ENCODE measurements at places on chromosomes 12 and 14.

GRCh38 chr12:46024099-46024498 is 33.7 kb upstream of the SCAF11 start:
- no peak for DNase-seq

DNA sequence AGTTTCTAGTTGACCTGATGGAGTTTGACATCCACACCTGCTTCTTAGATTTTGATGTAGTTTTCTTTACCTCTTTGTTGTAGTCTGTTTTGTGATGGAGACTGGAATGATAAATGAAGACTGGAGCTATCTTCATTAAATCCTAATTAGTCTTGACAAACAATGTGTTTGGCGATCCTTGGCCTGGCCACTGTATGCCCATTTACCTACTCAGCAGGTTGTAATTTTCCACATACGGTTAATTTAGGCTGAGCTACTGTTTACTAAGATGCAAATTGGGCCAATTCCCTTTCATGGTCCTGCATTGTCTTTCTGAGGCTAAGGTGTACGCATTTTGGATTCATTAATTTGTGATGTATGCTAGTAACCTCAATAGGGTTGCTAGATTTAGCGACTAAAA is at the start of gene TAS2R7:
TSS of gene TAS2R7 (minus strand) at position 41 of the 400 bp plus-strand sequence. CDS start 57 bp downstream, outside the sequence.
- no peak for DNase-seq

- DNase-seq: no peak
These were observed 18.9 kb downstream of the PLEKHG7 start for GRCh38 chr12:92721656-92722055.

GRCh38 chr12:90058704-90059103 is 350.1 kb upstream of the ATP2B1 start:
- DNase-seq: peak; percentile 79

DNA sequence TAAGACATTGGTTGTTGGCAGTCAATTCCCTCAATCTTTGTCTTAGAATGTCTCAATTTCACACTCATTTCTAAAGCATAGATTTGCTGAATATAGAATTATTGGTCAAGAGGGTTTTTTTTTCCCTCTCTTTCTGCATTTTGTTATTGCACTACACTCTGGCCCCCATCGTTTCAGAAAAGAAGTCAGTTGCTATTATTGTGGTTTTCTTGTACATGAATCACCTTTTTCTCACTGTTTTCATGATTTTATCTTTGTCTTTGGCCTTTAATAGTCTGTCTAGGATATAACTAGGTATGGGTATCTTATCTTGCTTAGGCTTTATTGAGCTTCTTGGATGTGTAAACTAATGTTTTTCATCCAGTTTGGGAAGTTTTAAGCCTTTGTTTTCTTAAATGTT is 194.3 kb upstream of the DAAM1 start:
- DNase-seq: no peak

DNA sequence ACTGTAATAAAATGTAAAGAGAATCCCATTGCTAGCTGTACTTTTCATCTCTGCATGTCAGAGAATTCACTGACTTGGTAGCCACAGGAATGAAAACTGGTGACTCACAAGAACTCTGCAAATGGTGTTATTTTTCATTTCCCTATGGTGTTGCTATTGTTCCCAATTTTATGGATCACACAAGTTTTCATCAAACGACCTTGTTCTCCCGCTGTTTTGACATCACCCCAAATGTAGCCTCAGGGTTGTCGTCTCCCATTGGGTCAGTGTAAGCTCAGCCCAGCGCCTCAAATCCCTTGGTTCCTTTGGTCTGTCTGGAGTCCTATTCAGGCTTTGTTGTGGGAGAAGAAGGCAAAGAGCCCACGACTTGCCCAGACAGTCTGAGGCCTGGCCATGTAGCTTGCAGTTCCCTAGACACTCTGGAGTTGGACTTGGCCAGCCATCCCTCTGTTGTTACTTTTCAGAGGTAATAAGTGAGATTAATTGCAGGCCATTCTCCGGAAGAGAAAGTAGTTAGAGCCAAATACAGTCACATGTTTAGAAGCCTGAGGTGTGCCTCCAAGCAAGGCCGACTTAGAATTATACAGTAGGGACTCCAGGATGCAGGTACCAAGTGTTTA is 159.2 kb downstream of the TGFB3 start:
- peak; percentile 74 for DNase-seq

DNA sequence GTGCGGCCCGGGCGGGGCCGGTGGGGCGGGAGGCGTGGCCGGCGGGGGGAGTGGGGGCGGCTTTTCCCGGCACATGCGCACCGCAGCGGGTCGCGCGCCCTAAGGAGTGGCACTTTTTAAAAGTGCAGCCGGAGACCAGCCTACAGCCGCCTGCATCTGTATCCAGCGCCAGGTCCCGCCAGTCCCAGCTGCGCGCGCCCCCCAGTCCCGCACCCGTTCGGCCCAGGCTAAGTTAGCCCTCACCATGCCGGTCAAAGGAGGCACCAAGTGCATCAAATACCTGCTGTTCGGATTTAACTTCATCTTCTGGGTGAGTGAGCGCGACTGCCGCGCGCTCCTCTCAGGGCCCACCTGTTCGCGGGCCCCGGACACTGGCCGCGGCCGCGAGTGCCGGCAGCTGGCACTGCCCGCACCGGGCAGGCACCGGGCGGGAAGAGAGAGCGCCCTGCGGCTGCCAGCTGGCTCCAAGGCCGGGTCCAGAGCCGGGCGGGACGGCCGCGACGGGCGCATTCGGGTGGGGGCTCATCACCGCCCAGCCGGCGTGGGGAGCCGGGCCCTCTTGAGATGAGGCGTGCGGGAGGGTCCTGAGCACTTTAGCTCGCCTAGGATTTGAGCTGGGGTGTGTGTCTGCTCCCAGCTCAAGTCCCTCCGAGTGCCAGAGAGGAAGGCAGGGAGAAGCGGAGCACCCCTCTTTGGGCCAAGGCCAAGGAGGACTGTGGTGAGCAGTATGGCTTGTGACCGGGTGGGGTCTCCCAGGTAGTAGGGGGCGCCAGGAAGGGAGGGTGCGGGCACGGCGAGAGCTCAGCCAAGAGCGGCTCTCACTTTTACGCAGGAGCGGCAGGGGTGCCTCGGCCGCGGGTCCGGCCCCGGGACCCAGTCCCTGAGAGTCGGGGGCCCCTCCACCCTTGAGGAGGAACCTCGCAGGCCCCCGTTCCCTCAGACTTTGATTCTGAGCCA is at the start of gene CD9:
TSS of gene CD9 (plus strand) at position 145 of the 957 bp plus-strand sequence. CDS start at position 245, 100 bp downstream.
- no peak for DNase-seq

- peak; percentile 52 for DNase-seq
These were observed at the start of gene PXN for GRCh38 chr12:120265473-120266179. TSS of gene PXN (minus strand) at chr12:120265730. CDS start at chr12:120265629, 101 bp downstream.

GRCh38 chr12:109098651-109099050 is 1.3 kb downstream of the UNG start:
- no peak for DNase-seq

GRCh38 chr12:132450418-132451171 is 39.4 kb upstream of the FBRSL1 start:
- DNase-seq: no peak

DNA sequence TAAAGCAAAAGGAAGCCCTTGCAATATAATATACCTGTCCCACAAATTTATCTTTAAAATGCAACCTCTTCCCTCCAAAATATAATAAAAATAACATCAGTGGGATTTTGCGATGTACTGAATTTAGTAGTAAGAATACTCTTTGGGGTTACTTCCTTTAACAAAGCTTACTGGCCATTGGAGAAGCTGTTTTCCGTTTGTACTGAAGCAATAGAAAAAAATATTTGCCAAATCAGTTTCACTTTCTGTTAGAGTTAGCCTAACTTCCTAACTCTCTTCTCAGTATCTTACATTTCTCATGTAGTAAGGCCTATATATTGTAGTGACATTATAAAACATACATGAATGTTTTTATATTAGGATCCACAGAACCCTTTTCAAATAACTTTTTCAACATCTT is 3.7 kb downstream of the MAX start:
- no peak for DNase-seq

GRCh38 chr12:130879212-130879686 is 7.4 kb downstream of the RAN start:
- no peak for DNase-seq

DNA sequence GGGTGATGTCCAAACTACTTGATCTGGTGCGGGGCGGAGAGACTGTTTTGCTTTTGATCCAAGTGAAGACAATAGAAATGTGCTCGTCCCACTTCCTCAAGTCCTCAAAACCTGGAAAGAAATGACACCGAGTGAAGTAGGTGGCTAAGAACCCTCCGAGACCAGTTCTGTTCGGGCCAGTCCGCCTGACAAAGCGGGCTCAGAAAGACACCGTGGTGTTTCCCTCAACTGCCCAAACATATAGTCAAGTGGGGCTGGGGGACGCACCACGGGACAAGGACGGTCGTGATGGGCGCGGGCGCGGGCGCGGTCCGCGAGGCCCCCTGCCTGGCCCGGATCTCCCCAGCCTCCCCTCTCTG is 1.6 kb downstream of the PHLDA1 start:
- DNase-seq: no peak

DNA sequence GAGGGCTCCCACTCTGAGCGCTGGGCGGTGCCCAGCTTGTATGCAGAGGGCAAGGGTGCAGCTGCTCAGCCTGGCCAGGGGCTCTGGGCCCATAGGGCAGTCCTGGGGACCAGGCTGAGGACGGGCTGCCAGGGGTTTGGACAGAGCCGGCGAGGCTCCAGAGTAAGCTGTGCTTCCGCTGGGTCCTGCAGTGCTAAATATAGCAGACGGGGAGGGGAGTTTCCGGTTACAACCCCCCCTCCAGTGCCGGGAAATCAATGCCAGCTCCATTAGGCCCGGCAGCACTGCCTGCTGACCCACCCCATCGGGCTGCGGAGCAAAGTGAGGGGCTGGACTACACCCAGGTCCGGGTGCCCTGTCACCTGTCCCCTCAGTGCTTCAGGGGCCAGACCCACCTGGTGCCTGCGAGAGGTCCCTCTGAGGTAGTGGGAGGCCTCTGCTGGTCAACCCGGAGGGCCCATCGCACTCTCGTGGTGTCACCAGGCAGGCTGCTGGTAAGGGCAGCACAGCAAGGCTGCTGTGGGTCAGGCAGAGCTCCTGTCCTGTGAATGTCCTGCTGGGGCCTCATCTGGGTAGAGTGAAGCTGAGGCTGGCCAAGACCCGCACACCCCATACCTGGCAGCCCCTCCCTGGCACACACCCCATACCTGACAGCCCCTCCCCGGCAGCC is 2.6 kb upstream of the JAG2 start:
- no peak for DNase-seq

GRCh38 chr12:124797321-124797720 is 66.3 kb downstream of the SCARB1 start:
- no peak for DNase-seq

GRCh38 chr12:62291864-62292760 is 31.9 kb downstream of the USP15 start:
- no peak for DNase-seq

DNA sequence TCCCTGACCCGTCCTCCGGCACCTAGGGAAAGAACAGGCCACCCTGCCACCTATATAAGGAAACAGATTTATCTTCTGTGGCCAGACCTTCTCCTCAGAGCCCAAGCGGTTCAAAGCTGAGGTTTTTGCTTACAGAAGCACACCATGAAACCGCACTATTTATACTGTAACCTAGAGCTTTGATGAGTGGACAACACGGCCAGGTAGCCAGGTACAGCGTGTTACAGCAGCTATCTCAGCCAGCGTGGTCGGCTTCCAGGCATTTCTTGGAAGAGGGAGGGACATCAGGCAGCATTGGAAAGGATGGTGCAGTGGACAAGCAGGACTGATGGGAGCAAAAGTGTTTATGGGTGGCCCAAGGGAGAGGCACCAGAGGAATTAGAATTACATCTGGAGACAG is 34.4 kb downstream of the TTC7B start:
- no peak for DNase-seq

DNA sequence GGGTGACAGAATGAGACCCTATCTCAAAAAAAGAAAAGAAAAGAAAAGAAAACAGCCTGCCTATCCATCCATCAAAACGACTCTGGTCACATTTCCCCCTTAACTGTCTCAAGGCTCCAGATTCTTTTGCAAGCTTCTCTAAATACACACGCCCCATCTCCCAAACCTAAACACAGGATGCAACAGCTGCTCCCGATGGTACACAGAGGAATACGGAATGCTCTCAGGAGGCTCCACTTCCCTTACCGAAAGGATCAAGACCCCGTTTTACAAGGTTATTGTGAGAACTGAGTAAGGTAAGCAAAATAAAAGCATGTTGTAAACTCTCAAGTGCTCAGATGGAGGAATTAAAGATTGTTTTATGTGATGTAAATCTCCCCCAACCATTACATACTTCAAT is 62.3 kb downstream of the NT5DC3 start:
- no peak for DNase-seq

DNA sequence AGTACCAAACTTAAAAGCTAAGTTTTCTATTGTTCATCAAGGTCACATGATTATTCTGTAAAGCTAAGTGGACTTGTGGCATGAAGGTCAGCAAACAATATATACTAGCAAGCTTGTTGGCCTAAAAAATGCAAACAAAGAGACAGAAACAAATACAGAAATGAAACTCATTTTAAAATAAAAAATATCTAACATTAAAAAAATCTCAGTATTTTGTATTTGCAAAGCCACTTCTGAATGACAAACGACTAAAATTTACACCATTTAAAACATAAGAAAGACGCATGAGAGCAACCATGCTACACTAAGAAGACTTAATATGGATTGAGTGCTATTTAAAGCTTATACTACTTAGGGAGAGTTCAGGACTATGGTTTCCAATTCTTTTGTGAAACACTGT is 72.8 kb upstream of the BBS10 start:
- DNase-seq: no peak

DNA sequence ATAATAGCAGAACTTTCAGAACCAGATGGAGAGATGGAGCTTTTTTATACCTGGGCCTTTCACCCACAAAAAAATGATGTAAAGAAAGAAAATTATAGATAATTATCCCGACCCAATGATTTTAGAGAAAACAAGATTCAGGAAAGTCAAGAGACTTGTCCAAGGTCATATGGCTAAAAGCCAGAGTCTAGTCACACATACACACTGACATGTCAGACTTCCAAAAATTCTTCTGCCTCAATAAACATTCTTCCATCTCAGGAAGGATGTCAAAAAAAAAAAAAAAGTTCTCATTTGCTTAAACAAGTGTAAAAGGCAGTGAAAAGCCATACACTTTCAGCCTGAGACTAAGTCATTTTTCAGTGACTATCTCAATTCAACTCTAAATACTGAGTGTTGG is 116.0 kb downstream of the PRICKLE1 start:
- no peak for DNase-seq

GRCh38 chr14:92698393-92698792 is 50.0 kb downstream of the LGMN start:
- DNase-seq: no peak

GRCh38 chr14:76015668-76016067 is 30.1 kb downstream of the IFT43 start:
- DNase-seq: no peak

- no peak for DNase-seq
These were observed 137.4 kb upstream of the MED13L start for GRCh38 chr12:116414891-116415290.

GRCh38 chr14:99606359-99606758 is 2.4 kb upstream of the CCDC85C start:
- DNase-seq: no peak

DNA sequence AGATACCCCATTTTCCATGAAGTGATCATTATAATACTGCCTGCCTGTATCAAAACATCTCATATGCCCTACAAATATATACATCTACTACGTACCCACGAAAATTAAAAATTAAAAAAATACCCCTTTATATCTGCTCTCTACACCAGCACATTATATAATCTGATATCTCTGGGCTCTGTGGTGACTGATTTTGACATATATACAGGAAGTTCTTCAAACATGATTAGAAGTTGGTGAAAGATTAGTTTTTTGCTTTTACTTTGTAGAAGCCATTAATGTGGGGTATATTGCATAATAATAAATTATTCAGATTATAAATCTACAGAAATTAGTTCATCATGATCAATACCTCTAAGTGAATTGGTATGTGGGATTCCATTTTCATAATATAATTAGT is 126.7 kb upstream of the MDM1 start:
- no peak for DNase-seq

GRCh38 chr14:87643005-87643404 is 350.0 kb downstream of the GALC start:
- no peak for DNase-seq
